ENCODE measurements at places on chromosomes 1 and 21. TPM values are rescaled to one million over a fixed set of nuclear protein-coding genes. Genes with fewer than 3 reads are reported as not detected.

The ARTN gene
- total RNA-seq: not detected

The SLC25A24 gene
- 18.4 TPM for total RNA-seq

The IFFO2 gene
- total RNA-seq: 5.0 TPM

The OR10J5 gene
- not detected for total RNA-seq

The TGFB2 gene
- 2.0 TPM for total RNA-seq

The HIVEP3 gene
- 6.5 TPM for total RNA-seq

The ATG4C gene
- total RNA-seq: 9.1 TPM

The TGFBR3 gene
- total RNA-seq: 26.2 TPM

The CBS gene
- total RNA-seq: 4.8 TPM

The TEKT2 gene
- not detected for total RNA-seq

The LCE1A gene
- total RNA-seq: not detected

The SCAMP3 gene
- 62.7 TPM for total RNA-seq

The RXFP4 gene
- not detected for total RNA-seq

The PI4KB gene
- 46.8 TPM for total RNA-seq

The KCNT2 gene
- total RNA-seq: 1.7 TPM

The OR2L3 gene
- not detected for total RNA-seq

The GPR52 gene
- total RNA-seq: 1.2 TPM

The TNNT2 gene
- total RNA-seq: 10,350 TPM

The C1orf21 gene
- 45.6 TPM for total RNA-seq

The SPATA1 gene
- total RNA-seq: 1.7 TPM

The OR2L13 gene
- not detected for total RNA-seq

The THEM5 gene
- total RNA-seq: not detected

The CYP4A22 gene
- total RNA-seq: not detected

The FMOD gene
- 9.6 TPM for total RNA-seq

The PTPN7 gene
- 0.92 TPM for total RNA-seq

The RAB42 gene
- 1.5 TPM for total RNA-seq

The SLC45A3 gene
- 6.6 TPM for total RNA-seq

The KPRP gene
- total RNA-seq: not detected

The REG4 gene
- total RNA-seq: not detected

The TRIM45 gene
- total RNA-seq: 15.3 TPM

The SERPINC1 gene
- 0.25 TPM for total RNA-seq

The AGT gene
- 54.9 TPM for total RNA-seq

The BMP8A gene
- total RNA-seq: not detected

The OR10K1 gene
- total RNA-seq: not detected

The RNU1-2 gene
- 4,234 TPM for total RNA-seq

The EXTL1 gene
- 15.8 TPM for total RNA-seq

The ABCA4 gene
- 0.55 TPM for total RNA-seq

The GPA33 gene
- total RNA-seq: 0.07 TPM

The NMNAT2 gene
- 1.2 TPM for total RNA-seq

The ZBTB21 gene
- total RNA-seq: 6.6 TPM

The ITLN2 gene
- not detected for total RNA-seq

The DTL gene
- total RNA-seq: 0.79 TPM

The DNASE2B gene
- not detected for total RNA-seq

The TMCC2 gene
- 1.3 TPM for total RNA-seq

The TSEN15 gene
- total RNA-seq: 27.2 TPM

The LIPI gene
- total RNA-seq: not detected

The IL19 gene
- not detected for total RNA-seq

The SVBP gene
- total RNA-seq: 14.2 TPM

The GJA8 gene
- total RNA-seq: not detected
